NCI-H2081 (cell line): ENCODE measurements at places on chromosomes 12 and 14.

DNA sequence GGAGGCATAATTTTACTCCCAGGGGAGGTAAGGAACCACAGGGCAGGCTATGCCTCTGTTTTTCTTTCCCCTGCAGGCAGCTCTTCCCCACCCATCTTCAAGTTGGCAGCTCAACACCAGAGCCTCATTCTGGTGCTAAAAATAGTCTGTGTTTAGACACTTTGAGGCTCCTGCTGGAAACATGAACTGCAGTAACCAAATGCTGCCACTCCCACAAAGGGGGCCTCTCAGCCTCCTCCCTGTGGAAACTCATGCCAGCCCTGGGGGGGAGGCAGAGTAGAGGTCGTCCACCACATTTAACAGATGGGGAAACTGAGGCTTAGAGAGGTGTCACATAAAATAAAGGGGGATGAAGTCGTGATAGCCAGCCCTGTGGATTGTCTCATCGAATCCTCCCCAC lies 61.4 kb downstream of the WSCD2 start:
- DNase-seq = no peak

- no peak for DNase-seq
Observed at GRCh38 chr12:101010896-101011295, 199.1 kb downstream of the SLC5A8 start.

DNA sequence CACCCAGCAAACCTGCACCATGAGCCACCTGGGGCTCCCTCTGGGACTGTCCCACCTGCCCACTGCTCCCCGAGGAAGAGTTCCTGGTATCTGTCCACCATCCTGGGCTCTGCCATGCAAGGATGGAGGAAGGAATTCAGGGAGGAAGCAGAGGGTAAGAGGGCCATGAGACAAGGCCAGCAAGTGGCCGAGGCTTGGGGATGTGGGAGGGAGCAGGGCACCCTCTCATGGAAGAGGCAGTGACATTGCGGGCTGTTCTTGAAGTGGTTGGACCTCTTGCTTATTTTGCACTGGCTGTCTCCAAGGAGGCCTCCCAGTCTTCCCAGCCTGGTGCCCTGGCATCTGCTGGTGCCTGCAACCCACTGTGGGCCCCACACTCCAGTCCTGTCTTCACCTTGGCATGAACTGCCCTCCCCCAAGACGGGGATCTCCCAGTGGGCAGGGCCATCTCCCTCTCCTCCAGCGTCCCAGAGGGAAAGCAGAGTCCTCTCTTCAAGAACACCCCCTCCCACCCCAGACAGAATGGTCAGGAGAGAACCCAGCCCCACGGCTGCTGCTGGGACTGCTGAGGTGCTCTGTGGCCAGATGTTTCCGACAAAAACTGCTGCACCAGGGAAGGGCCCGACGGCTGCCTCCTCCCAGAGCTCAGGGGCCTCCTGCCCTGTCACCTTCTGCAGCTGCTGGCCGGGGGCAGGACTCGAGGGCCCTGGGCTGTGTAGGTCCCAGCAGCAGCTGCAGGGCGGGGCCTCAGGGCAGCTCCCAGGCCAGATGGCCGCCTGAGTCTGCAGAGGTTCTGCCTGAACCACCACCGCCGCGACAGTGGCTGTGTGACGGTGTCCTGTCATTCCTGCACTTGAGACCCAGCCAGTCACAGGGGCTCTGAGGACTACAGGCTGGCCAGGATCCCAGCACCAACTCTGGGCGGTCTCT lies 1.8 kb upstream of the AKT1 start:
- no peak for DNase-seq

DNA sequence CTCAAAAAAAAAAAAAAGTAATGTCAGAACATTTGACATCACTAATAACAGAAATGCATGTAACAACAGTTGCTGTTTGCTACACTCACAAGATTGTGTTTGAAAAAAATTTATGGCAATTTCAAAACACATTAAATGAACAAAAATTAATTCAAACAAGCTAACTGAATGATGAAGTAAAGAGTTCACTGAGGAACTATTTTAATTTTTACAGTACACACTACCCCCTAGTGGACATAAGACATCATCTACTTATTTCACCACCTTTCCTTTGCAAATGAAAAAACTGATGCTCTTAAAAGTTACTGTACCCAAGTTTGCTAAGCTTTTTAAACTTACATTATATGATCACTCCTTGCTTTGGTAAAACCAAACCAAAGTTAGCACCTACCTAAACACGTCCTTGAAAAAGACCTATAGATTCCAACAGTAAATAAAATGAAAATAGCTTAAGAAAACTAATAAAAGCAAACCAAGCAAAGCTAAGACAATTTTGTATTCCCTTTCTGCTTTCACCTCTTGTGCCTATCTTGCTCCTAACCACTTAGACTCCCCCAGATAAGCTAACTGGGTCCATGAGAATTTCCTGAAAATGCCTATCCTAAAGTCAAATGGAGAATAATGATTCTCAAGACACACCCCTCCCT lies 22.2 kb downstream of the UBE2N start:
- peak; percentile 41 for DNase-seq

DNA sequence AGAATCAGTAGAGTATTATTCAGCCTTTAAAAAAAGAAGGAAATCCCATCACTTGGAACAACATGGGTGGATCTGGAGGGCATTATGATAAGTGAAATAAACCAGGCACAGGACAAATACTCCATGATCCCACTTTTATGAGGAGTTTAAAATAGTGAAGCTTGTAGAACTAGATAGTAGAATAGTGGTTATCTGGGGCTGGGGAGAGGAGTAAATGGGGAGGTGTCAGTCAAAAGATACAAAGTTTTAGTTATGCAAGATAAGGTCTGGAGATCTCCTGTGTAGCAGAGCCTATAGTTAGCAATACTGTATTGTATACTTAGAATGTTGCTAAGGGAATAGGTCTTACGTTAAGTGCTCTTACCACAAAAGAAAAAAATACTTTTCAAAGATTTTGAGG lies 64.9 kb downstream of the RIC8B start:
- no peak for DNase-seq

- no peak for DNase-seq
Observed at GRCh38 chr14:84963518-84963917, 566.4 kb upstream of the FLRT2 start.

- no peak for DNase-seq
Observed at GRCh38 chr12:95637471-95638155, 86.3 kb upstream of the USP44 start.

DNA sequence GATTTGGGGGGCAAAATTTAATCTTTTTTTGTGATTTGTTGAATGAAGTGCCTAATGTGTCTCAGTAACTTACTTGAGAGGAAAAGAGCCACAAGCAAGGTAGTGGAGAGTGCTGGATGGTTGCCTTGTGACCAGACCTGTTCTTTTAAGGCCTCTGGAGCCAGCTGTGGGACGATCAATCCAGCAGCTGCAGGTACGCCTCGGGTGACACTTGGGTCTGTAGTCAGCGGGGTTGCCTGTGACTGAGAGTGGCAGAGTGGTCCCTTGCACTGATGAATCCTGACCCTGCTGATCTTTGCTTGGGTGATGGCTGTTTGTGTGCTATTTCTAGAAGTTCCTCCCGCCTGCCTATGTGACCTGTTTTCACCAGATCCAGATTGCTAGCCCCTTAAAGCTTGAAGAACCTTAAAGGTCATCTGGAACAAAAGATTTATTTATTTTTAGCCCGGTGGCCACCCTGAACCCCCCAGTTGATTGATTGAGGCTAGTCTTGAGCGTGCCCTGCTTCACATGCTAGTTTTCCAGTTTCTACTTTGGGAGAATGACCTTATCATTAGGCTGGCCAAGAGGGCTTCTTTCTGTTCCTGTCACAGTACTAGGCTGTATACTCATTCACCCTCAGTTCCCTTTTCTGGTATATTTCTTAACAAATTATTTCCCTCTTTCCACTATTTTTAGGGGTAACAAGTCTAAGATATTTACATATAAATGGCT lies 23.2 kb downstream of the PRKCH start:
- no peak for DNase-seq

GRCh38 chr12:2891240-2892053 lies 756 bp downstream of the TULP3 start:
- DNase-seq = peak; percentile 40

GRCh38 chr12:71415336-71416231 lies 24.0 kb upstream of the LGR5 start:
- peak; percentile 74 for DNase-seq

- DNase-seq = no peak
Observed at GRCh38 chr12:22491034-22491433, 53.3 kb downstream of the C2CD5 start.

DNA sequence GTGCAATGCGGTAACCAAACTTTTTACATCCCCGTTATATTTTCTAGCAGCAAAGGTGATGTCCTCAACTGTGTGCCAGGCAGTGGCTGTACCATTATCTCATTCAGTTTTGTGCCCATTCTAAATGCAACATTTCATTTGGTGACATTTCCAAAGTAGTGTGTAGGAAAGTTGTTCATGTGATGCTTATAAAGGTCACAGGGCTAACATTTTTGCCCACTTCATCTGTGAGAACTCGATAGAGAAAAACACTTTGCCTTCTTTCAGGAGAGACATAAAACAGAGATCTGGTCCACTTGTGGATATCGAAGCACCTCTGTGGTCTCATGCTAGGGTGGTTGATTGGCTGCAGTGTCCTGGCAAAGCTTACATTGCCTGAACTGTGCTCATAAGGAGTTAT lies 414.2 kb upstream of the PDE3A start:
- DNase-seq = no peak

GRCh38 chr12:45779936-45780335 lies 50.4 kb downstream of the ARID2 start:
- no peak for DNase-seq

GRCh38 chr12:102728506-102729242 lies 188.4 kb downstream of the PAH start:
- no peak for DNase-seq

GRCh38 chr14:71220462-71220861 lies 313.2 kb downstream of the PCNX1 start:
- DNase-seq = no peak

- peak; percentile 5 for DNase-seq
Observed at GRCh38 chr14:56796259-56796658, 14.0 kb downstream of the OTX2 start.

GRCh38 chr14:59301354-59301753 lies 112.9 kb downstream of the DAAM1 start:
- no peak for DNase-seq

GRCh38 chr12:25269701-25270100 lies 19.0 kb upstream of the KRAS start:
- DNase-seq = no peak

DNA sequence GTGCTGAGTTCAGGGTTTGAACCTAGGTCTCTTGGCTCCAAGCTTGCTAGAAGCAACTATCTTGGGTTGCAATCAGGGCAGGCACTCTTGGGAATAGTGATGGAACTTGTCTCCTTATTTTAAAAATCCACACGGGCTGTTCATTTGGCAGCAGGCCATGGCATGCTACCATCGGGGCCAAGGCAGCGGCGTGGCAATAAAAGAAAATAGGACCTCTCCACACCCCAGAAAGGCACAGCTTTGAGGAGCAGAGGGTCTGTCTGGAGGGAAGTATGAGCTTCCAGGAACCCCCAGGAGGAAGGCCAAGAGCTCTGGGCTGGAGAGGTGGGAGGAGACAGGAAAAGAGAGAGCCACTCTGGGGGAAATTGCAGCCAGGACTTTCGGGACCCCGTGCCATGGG lies 15.3 kb downstream of the RPS6KL1 start:
- no peak for DNase-seq

- no peak for DNase-seq
Observed at GRCh38 chr12:98127336-98127679, 388.1 kb upstream of the TMPO start.

- peak; percentile 23 for DNase-seq
Observed at GRCh38 chr12:68406134-68406576, 74.0 kb upstream of the MDM1 start.

DNA sequence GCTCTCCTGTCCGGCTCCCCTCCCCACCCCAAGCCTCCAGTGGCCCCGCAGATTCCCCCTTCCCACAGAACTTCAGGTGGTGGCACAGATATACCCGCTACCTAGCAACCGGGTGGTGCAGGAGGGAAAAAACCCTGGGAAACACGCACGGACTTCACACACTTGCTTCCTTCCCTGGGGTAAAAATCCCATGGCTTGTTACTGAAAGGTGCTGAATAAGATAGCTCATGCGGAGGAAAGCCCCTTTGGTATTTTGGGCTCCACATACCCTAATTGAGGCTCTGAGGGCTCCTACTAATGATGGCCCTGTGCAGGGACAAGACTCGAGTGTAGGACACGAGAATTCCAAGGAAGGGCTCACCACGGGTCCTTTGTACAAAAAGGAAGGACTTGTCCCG lies 869 bp upstream of the RIMBP2 start:
- no peak for DNase-seq

- DNase-seq = no peak
Observed at GRCh38 chr14:21101802-21102413, 1.0 kb downstream of the TMEM253 start.
